HT-29 (cell line): ENCODE measurements at places on chromosomes 4 and X. TPM values are rescaled to one million over a fixed set of nuclear protein-coding genes. Genes with fewer than 3 reads are reported as not detected.

GRCh38 chr4:13543032-13543838 lies 1.1 kb downstream of the NKX3-2 start:
- no peak for DNase-seq

- DNase-seq = no peak
Observed at GRCh38 chr4:122542411-122543236, 78.2 kb downstream of the IL21 start.

- no peak for DNase-seq
Observed at GRCh38 chr4:136650541-136651277, 881.6 kb downstream of the PCDH18 start.

DNA sequence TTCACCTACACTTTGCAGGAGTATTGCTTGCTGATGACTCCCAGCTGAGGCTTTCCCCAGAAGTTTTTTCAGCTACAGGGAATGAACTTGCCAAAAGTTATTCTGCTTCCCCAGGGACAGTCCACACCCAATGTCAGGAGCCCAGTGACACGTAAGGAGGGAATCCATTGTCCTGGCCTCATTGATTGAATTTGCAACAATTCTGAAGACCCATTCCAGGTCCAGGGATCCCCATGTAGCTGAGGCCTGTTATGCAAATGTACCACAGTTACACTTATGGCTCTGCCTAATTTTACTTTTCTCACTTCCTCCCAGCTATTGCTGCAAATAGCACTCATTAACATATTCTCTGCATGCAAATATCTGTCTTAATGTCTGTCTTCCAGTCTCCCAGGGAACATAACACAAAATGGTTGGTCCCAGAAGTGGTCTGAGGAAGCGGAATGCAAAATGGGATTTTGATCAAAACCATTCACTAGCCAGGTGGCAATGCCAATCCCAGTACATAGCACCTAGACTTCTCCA lies 113.7 kb upstream of the ACTRT1 start:
- DNase-seq = no peak

Gene FAM53A
- 2.4 and 2.6 TPM in 2 replicates for total RNA-seq

Gene SCML2
- total RNA-seq = 0.47 and 0.66 TPM in 2 replicates

Gene PAGE2
- total RNA-seq = not detected in 2 replicates
